AML-193 (cell line): ENCODE measurements at places on chromosomes 6 and 20.
A peak's percentile ranks its signal among the peaks of the same experiment; 100 is the strongest.

- DNase-seq = no peak
Observed at GRCh38 chr6:121800047-121800446, 364.6 kb downstream of the GJA1 start.

GRCh38 chr6:2307799-2308198 is 62.4 kb upstream of the GMDS start:
- no peak for DNase-seq

DNA sequence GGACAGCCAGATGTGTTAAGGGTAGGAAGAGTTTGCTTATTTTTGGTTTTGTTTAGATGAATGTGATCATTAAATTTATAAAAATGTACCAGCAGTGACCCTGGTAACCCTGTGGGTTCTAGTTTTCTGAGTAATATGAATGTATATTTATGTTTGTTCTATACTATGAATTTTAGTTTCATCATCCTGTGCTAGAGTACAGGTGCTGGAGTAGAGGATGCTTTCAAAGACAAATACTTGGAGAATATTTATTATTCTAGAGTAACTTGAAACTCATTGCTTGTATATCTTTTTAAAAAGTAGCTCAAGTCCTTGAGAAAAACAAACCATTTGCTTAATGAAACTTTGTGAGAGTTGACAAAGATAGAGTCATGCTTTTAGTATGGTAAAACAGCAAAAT is 7.8 kb downstream of the LRRC1 start:
- DNase-seq = no peak

GRCh38 chr20:56091628-56092234 is 86.4 kb upstream of the CBLN4 start:
- DNase-seq = no peak

- DNase-seq = no peak
Observed at GRCh38 chr20:6654513-6655252, 112.8 kb upstream of the BMP2 start.

- DNase-seq = no peak
Observed at GRCh38 chr20:7673841-7674240, 266.4 kb downstream of the HAO1 start.

GRCh38 chr6:102841060-102841459 is 1447.6 kb downstream of the GRIK2 start:
- no peak for DNase-seq

GRCh38 chr6:154468760-154469159 is 41.7 kb downstream of the CNKSR3 start:
- no peak for DNase-seq

- no peak for DNase-seq
Observed at GRCh38 chr6:2355150-2355549, 109.7 kb upstream of the GMDS start.

DNA sequence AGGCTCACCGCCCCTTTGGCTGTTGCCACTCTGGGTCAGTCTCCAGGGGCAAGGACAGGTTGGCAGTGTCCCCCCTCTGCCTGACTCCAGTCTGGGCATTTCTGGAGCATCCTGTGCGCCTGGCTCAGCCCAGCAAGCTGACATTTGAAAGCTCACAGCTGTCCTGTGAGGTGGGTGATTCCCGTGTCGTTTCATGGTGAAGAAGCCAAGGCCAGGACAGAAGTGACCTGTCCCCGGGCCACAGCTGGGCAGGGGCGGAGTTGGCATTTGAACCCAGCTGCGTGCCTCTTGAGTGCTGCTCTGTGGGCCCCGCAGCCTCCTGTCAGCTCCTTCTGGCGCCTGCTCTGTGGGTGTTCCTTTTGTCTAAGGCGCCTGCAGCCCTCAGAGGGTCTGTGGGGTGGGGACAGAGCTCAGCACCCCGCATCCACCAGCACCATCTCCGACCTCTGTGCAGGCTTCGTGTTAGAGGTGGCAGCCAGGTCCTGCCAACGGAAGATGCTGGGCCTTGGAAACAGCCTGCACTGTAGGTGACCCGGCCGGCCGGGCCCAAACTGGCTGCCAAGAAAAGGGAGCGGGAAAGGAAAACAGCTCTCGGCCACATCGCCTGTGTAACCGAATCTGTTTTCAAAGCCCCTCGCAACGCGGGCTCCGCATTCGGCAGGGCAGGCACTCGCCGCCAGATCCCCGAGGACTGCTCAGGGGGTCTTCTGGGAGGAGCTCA is 5.8 kb upstream of the GATA5 start:
- no peak for DNase-seq

DNA sequence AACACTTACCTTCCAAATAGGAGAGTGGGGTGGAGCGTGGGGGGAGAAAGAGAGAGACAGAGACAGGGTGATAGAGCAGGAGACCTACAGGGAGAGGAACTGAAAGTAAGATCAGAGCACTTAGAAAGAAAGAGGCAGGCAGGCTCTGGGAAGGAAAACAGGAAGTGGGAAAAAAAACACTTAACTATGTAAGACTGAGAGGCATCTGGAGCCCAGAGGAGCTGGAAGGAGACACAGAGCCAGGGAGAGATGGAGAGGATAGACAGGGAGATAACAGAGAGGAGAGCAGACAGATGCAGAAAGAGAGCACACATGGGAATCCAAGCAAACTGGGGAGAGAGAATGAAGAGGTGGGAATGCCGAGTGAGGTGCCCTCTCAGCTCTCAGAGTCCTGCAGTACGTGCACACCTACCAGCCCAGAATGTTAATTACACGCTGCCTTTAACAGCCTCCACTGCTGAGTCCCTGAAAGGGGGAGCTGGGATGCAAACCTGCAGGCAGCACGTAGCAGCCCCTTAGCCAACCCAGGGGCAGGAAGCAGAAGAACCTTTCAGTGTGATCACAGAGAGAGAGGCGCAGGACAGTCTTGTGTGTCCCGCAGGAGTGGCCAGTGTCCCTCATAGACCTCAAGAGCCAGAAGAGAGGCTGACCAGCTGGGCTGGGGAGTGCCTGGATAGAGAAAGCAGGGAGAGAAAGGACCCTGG is 132.7 kb upstream of the LRFN2 start:
- DNase-seq = no peak

DNA sequence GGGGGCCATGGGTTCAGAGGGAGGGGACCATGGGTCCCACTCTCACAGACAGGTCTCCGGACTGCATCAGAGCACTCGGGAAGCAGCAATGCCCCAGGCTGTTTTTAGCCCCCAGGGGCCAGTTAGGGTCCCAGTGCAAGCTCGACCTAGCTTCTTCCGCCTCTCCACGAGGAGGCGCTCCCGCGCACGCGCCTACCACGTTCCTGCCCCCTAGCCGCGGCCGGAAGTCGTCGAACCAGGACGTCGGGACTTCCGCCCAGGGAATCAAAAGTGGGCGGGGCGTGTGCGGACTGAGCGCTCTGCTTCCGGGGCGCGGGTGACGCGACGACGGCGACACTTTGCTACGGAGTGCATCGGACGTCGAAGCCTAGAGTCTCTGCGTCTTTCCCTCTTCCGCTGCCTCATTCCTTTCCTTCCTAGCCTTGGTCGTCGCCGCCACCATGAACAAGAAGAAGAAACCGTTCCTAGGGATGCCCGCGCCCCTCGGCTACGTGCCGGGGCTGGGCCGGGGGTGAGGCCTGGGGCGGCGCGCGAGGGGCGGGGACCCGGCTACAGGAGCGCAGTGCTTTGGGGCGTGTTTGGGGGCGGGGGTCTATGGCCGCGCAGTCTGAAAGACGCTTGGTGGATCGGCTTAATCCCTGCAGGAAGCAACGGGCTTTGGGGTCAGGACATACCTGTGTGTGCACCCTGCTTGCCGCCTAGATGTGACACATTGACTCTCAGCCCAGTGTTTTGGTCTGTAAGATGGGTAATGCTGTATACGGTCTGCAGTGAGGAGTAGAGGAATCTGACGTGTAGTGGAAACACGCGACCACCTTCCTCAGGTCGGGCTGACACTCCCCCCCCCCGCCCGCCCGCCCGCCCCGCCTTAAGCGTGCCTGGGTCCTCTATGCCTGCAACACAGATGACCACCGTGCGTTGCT is at the start of gene PRPF6:
PRPF6 (plus strand) TSS at position 327 of the 923 bp plus-strand sequence; CDS start at position 441, 114 bp downstream.
- DNase-seq = peak; percentile 91

DNA sequence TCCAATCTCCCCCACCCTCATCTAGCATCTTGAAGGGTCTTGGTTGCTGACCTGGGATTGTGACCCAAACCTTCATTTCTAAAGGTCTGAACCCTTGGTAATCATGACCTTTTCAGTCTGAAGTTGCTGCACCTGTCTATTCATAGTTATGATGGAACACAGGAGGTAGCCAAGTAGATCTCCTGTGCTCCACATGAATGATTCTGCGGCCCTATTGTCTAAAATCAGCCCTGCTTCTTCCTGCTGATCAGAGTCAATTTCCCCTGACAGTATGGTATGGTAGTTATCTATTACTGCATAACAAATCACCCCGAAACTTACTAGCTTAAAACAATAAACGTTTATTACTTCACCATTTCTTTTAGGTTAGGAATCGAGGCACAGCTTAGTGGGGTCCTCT is 9.0 kb downstream of the OR2B6 start:
- no peak for DNase-seq

DNA sequence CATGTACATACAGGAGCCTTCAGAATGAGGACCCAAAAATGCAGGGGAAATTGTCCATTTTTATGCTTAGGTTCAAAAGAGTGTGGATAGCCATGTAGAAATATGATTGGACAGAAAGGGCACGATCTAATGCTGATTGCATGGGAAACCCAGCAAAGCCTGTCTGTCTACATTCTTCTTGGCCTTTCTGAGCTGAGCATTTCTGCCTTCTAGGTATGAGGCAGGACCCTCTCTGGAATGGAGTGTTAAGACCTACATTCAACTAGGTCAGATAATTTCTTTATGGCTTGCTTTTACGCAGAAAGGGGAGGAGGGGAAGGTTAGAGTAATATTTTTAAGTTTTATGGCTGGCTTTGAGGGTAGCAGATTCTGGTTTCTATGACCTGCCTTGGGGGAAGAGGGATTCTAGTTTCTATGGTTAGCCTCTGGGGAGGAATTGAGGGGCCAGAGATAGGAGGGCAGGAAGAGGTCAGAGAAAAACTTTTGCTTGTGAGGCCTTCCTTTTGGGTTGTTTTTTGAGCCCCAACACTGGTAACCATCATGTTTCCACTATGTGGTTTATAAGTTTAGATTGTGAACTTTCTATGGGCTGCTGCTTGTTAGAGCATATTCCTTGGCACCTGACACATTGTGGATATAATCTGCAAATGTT is 63.5 kb downstream of the LYRM2 start:
- DNase-seq = no peak

DNA sequence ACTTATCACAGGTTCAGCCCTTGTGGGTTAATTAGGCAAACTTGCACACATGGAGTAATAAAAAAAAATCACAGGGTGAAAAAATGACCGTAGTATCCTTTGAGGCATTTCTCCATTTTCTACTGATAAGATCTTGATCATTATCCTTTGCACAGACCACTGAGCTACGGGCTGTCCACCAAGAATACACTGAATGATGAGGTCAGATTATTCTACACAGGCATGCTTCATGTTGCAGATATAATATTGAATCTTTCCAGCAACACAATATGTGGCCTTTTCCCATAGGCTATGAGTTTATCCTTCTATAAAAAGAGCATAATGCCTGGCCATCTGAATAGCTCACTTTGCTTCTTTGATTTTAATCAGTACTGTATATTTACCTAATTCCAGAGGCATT is 168.9 kb downstream of the FRK start:
- no peak for DNase-seq

DNA sequence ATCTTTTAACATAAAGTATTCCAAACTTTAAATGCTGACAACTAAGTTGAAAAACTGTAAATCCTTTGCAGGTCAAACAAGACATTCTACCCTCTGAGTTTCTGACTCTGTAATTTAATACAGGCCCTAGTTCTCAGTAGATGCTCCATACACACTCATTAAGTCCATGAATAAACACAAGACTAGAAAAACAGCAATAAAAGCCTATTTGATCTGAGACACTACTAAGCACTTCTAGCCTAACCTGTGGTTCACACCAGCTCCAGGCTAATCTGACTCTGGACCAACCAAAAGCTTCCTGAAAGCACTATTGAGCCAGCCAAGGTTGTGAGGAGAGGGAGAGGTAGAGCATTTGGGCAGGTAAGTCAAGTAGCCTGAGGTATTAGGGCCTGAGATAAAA is 103.9 kb downstream of the EPM2A start:
- no peak for DNase-seq

DNA sequence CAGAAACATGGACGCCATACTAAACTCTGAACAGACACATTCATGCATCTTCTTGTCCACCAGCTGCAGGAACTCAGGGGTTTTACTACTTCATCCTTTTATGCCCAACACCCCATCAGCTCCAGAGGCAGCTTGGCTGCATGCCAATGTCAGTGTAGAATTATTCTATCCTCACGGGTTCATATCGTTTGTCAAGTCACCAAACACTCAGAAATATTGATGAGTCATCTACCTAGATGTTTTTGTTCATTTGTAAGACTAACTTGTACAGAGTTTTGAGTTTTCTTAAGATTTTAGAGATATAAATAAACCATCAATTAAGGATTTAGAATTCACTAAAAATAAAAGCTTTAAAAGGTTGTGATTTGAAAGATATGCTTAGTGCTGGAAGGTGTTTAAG is 590.7 kb upstream of the FLRT3 start:
- DNase-seq = no peak

DNA sequence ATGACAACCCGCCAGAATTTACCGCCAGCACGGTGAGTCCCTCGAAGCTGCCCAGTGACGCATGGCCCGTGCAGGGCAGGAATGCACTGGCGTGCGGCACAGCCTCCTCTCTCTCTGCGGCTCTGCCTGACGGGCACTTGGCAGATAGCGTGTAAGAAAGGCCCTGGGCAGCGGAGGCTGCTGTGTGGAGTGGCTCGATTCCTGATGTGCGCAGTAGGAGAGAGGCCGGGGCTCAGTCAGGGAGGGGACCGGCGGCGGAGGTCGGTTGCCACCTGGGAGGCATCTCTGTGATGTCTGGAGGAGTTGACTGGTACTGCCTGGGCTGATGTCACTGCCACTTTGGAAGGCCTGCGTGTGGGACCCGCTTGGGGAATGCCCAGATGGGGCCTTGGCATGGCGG is 170.7 kb downstream of the TAF4 start:
- DNase-seq = no peak

- no peak for DNase-seq
Observed at GRCh38 chr20:1449370-1449769, 17.3 kb downstream of the NSFL1C start.

- DNase-seq = peak; percentile 96
Observed at GRCh38 chr6:152301765-152302568, 335.2 kb downstream of the SYNE1 start.

GRCh38 chr6:119096721-119097565 is 18.5 kb upstream of the FAM184A start:
- DNase-seq = no peak
